GM13976 (cell line): ENCODE measurements at places on chromosomes 4 and X.

GRCh38 chr4:69816236-69816635, 43.7 kb downstream of the SULT1E1 start:
- DNase-seq: no peak

DNA sequence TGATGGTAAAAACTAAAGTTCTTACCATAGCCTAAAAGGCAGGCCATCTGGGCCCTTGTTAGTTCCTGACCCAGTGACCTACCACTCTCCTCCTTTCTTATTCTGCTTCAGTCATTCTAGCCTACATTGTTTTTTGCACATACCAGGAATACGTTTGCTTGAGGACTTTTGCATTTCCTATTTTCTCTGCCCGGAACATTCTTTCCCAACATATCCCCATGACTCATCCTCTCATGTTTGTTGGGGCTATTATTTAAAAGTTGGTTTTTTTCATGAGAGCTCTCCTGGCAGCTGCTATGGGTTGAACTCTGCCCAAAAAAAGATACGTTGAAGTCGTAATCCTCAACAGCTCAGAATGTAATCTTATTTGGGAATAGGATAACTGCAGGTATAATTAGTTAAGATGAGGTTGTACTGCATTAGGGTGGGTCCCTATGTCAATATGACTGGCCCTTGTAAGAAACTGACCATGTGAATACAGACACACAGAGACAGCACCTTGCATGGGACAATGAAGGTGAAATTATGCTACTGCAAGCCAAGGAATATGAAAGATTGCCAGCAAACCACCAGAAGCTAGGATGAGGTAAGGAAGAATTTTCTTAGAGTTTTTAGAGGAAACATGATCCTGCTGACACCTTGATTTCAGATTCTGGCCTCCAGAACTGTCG, 138.3 kb upstream of the PDHA2 start:
- DNase-seq: no peak

- DNase-seq: peak; percentile 32
These were observed 28.2 kb downstream of the HTT-AS start for GRCh38 chr4:3046162-3046561.

DNA sequence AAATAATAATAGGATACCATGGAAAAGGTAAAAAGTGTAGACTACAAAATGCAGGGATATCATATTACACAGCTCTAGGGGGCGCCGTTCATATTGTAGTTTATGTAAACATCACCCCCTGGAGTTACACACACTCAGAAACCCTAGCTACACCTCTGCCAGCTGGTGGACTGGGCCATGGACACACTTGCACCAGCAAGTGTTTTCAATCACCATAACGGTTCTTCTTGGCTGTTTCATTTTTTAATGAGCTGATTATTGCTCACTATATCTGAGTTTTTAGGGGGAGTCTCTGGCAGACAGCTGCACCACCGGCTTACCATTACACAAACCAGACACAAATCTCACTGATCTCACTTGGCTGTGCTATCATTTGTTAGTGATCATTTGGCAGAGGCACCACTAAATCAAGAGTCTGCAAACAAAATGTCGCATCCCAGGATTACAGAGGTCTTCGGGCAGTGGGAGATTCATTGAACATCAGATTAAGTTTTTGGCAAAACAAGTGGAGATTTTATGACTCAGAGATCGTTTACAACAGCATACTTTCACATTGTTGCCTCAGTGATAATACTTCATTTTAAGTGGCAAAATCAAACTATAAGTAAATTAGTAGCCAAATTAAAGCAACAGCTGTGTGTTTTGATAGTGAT, 185.7 kb downstream of the UNC5C start:
- no peak for DNase-seq

DNA sequence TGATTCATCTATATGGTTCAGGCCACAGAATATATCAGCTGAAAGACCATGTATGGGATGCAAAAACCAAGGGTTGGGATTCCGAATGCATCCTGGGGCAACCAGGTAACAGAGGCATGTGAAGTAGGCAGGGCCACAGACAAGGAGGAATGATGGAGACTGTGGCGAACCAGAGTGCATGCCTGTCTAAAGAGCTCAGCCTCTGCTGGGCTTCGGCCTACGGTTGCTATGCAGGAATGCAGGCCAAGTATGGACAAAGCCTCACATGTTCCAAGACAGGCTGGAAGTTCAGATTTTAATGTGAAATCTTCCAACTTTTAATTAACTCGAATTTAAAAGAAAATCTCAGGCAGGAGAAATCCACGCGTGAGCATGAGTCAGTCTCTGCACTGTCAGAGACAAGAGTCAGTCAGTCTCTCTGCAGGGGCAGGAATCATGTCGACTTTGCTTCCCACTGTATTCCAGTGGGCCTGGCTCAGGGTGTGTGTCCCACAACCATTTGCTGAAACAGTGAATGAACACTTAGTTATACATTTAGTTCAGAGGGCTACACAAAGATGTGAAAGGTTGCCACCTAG, 344.4 kb downstream of the UNC5C start:
- no peak for DNase-seq
